Activated T-cell treated with anti-CD3 and anti-CD28 coated beads for 4 hours (primary cell): ENCODE measurements at places on chromosomes 2 and 18.

- no peak for DNase-seq
These were observed 292.6 kb upstream of the TCF4 start for GRCh38 chr18:55880617-55881016.

DNA sequence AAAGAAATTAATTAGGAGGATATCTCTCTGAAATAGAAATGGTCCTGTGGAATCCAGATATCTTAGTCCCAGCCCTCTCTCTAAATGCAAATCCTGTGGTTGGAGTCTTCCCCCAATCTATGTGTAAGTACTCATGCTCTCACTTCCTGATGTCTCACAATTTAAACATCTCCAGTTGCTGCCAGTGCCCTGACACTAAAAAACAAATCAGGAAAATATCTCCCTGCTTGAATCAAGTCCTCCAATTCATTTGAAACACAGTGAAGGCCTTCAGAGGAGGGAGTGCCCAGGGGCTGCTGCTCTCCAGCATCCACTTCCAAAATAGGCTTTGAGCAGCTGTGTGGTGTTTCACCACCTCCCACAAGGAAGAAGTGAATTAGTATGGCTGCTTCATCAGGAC is 413.8 kb downstream of the RAD51AP2 start:
- DNase-seq = no peak

- DNase-seq = no peak
These were observed 487.6 kb downstream of the METTL4 start for GRCh38 chr18:2083691-2084090.

- no peak for DNase-seq
These were observed 12.1 kb downstream of the TFPI start for GRCh38 chr2:187542123-187542522.

DNA sequence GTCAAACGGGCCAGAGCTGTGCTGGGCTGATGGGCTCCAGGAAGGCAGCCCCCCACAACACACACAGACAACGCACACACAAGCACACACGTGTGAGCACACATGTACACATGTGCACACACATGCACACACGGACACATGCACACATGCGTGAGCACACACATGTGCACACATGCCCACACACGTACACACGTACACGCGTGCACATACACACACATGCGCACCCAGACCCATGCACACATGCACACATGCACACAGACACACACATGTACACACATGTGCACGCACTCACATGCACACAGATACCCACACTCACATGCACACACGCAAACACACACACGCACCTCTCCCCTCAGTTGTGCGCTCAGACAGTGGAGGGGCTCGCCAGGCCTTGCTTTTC is 31.2 kb upstream of the HPCAL1 start:
- DNase-seq = no peak

GRCh38 chr2:1055014-1055595 is 104.5 kb downstream of the SNTG2 start:
- DNase-seq = no peak

DNA sequence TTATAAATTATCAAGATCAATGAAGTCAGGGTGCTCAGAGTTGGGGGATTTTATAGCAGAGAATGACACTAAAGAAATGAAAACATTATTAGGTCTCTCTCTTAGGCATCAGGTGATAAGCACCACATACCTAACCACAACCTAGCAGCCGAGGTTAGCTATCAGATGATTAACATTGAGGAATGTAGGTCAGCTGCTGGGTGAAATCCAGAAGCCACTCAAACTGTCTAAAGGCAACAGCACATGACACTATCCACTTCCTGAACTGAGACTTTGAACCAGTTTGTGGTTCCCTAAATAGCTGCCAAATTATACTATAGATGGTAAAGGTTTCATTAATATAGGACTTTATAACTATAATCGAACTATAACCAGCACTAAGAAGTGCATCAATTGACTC is 4.7 kb downstream of the EPG5 start:
- DNase-seq = no peak

GRCh38 chr2:191821078-191821477 is 25.8 kb downstream of the CAVIN2 start:
- no peak for DNase-seq

- no peak for DNase-seq
These were observed 370.8 kb downstream of the OSR1 start for GRCh38 chr2:18987592-18988073.

DNA sequence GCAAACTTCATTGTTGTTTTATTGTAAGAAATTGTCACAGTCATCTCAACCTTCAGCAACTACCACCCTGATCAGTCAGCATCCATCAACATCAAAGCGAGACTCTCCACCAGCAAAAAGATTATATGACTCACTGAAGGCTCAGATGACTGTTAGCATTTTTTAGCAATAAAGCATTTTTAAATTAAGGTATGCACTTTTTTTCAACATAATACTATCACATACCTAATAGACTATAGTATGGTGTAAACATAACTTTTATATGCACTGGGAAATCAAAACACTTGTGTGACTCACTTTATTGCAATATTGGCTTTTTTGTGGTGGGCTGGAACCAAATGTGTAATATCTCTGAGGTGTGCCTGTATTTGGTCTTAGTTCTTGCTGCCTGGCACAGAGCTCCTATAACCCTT is 15.6 kb downstream of the SCN1A start:
- no peak for DNase-seq

DNA sequence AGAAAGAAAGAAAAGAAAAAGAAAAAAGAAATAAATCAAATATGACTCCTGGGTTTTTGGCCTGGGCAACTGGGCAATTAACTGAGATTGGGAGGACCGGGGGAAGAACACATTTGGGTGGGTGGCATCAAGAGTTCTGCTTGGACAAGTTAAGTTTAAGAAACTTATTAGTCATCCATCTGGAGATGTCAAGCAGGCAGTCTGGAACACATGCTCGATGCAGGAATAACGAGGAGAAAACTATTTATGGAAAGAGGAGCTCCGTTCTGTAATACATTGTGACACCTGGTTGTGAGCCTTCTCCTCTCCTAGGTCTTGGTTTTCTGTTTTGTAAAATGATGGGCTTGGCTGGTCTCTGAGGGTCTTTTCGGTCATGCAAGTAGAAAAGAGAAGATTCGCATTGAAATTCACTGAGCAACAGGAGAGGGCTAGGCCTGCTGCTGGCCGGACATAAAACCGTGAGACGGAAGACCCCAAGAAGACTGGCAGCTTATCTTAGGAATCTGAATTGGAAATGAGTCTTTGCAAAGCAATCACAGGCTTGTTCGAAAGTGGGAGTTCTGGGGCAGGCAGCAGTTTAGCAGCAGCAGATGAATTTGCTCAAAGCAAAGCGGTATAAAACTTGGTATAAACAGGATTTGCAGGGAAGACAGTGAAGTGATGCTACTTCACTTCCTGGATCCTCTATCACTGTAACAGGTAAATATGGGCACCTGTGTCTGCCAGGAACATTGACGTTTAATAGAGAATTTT is 51.4 kb downstream of the E2F6 start:
- DNase-seq = no peak

DNA sequence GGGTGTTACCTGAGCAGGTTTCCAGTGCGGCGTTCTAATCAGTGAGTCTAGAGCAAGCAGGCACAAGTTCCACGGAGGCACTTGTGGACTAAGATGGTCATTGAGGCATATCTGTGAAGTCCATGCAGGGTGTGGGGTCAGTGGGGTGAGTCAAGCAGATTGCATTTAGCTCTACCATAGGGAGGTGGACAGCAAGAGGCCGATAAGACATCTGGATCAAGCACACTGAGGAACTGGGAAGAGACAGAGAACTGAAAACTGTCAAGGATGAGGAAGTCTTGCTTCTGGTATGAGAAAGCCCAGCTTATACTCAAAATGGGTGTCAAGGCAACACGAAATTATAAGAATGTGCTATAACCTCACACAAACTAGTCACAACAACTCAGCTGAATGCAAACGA is 61.2 kb upstream of the SLC39A10 start:
- no peak for DNase-seq

- DNase-seq = no peak
These were observed 13.7 kb downstream of the COL5A2 start for GRCh38 chr2:189165656-189166380.

DNA sequence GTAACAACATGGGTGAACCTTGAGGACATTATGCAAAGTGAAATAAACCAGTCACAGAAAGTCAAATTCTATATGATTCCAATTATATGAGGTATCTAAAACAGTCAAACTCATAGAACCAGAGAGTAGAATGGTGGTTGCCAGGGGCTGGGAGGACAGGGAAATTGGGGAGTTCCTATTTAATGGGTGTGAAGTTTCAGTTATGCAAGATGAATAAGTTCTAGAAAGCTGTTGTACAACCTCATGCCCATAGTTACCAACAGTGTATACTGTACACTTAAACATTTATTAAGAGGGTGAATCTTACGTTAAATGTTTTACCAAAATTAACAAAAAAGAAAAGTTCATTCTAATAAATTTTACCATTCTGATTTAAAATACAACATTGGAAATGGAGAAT is 92.7 kb upstream of the WDSUB1 start:
- DNase-seq = no peak

GRCh38 chr18:72419914-72420313 is 124.2 kb downstream of the CBLN2 start:
- DNase-seq = no peak

DNA sequence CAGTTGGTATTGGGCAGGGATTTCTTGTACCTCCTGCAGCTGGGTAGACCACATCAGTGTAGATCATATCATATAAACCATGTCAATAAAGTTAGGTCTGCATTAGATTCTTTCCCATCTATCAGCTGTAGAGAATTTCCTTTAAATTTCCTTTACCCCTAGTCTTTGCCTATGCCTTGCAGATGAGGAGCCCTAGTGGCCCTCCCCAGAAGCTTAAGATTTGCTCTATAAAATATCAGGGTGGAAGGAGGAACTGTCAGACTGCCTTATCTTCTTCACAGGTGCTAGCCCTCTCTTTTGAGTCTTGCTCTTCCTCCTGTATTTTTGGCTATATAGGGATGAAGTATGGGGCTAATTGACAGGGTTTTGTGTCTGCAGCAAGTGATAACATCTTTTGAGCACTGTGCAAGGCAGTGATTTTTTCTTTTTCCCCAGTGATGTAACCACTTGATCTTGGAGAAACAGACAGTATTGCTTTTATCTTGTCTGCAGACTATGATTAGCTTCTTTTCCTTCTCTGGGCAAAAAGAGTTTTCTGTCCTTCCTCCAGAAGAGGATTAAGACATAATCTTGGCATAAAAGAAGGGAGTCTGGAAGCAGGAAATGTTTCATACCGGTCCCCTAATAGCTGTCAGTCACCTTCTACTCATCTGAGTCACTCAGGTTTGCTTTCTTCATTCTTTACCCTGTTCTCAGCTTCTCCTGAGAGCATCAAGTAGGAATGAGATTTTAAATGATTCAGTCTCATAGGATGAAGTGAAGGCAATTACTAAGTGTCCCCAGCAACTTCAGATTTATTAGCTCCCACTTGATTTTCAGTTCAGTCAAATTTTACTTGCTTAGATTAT is 286.4 kb downstream of the CDH19 start:
- no peak for DNase-seq

GRCh38 chr2:149191915-149192314 is 138.5 kb upstream of the LYPD6 start:
- no peak for DNase-seq

DNA sequence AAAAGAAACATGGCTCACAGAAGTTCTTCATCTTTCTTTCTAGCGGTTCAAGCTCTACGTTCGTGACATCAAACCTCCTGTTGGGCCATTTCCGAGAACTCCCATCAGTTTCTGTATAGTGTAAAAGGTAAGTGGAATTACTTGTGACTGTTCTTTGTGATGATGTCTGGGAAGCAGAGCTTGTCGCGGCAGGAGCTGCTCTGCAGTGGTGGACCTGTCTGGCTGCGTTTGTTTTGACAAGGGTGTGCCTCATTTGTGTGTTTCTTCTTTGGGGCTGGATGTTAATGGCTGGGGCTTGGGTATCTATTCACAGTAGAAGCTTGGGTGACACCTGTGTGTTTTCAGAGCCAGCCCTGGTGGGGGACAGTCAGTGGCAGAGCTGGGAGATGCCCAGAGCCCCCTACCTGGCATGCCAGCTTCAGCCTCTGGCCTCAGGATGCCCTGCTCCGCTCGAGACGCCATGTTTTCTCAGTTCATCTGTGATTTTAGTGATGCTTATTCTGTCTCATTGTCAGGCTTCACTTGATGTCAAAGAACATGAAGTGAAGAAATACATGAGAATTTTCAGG is 59.6 kb downstream of the LDLRAD4 start:
- DNase-seq = no peak

GRCh38 chr2:236614551-236614950 is 44.9 kb downstream of the ACKR3 start:
- DNase-seq = no peak

DNA sequence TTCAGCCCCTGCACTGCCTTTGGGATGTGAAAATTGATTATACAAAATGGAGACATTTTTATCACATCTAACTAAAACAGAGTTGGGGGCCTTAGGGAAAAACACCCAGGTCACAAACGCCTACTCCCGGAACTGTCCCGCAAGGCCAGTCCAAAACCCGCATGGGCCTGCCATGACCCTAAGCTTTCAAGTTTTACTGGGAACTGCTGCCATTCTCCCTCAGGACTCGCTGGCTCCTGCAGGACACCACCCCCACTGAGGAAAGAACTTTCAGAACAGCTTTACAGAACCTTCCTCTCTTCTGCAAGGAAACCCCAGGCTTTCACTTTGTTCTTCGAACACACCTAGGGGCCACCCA is 320.4 kb upstream of the HS6ST1 start:
- no peak for DNase-seq

DNA sequence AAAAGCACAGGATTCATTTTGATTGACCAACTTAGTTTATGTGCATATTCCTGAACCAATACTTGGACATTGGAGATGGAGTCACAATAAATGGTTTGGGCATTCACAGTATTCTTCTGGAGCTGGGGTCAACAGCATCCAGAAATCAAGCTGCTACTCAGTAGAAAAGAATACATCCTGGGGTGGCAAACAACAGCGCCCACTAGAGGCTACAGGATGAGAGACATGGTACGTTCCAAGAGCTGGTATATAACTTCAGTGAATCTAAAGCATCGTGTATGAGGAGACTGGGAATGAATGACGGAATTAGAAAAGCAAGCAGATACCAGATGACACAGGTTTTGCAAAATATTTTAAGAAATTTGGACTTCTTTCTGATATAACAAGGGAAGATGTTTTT is 142.9 kb upstream of the FIGN start:
- no peak for DNase-seq

DNA sequence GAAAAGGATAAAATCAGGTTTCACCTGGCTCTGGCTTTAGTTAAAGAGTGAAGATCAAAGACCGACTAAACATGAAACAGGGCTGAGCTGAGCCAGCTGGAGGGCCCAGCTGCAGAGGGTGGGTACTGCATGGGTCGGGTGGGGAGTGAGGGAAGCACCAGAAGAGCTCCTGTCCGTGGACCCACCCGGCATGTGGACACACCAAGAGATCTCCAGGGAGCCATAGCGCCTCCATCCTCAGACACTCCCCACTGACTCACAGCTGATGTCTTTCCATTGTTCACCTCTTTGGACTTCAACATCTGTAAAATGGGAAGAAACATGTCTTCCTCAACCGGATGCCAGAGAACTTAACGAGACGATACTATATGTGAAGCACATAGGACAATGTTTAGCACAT is 178.3 kb upstream of the KLHL29 start:
- DNase-seq = no peak

GRCh38 chr2:101779656-101780055 is 82.1 kb downstream of the MAP4K4 start:
- no peak for DNase-seq
